Dermis microvascular lymphatic vessel endothelial cell (primary cell): ENCODE measurements at places on chromosomes 7 and 10. TPM values are rescaled to one million over a fixed set of nuclear protein-coding genes. Genes with fewer than 3 reads are reported as not detected.

DNA sequence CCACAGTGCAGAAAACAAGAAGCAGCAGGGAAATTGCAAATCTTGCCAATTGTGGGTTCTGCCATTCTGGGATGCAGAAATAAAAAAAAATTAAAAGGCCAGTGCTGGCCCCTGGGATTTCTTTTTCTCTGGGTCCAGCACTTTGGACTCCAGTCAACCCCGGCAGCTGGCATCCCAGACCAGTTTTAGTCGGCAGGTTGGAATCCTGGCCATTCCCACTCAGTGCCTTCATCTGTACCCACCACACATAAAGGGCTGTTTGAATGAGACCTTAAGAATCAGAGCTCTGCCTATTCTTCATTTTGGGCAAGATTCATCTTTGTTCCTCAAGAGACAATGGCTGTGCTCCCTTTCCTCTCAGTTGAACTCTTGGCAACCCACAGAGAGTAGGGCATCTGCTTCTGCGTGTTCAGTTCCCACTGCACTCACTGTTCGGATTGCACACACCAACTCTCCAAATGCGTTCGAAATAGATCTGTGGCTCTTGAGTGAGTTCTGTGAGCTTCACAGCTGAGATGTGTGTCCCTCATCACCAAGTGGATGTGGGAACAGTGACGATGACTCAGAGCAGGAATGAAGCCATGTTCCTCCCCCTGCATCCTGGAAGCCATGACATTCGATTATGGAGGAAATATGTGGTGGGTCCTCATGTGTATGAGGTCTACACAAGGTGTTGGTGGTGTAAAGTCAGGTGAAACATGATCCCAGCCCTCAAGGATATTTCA lies 63.0 kb upstream of the EGFR start:
- DNase-seq, result no peak

DNA sequence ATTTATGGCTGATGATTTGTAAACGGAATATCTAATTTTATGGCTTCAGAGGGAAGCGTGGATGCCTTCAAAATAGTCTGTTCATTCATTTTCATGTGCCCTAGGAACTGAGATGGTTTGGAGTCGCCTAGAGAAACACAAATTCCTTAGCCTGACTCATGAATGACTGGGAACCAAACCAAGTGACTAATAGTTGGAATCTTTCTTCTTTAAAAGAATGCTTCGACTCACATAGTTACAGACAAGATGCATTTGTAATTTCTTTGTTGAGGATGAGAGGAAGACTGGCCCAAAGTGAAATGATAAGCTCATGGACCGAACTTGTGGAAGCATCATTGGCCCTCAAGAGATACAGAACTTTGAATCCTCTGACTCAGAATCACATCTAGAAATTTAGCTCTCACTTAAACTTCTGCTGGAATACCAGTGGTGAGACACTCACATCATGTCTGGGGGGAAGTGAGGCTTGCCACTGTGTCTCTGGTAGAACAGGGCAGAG lies 1107.2 kb downstream of the NRG3 start:
- no peak for DNase-seq

DNA sequence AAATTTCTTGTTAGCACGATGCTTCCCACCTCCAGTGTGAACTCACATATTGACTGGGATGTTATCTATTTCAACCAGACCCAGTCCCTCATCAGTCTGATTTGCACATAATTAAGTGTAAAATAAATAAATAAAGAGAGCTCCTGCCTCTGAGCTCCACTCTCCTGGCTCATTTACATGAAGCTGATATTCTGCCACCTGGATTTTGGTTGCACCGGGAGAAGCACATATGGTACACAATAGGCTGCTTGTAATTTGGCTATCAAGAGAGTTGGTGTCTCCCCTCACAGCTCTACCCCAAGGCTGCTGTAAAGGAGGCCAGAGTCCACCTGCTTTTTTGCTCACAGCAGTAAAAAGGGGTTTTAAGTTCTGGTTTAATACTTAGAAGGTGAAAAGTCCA lies 610.5 kb downstream of the KCNMA1 start:
- DNase-seq, result no peak

DNA sequence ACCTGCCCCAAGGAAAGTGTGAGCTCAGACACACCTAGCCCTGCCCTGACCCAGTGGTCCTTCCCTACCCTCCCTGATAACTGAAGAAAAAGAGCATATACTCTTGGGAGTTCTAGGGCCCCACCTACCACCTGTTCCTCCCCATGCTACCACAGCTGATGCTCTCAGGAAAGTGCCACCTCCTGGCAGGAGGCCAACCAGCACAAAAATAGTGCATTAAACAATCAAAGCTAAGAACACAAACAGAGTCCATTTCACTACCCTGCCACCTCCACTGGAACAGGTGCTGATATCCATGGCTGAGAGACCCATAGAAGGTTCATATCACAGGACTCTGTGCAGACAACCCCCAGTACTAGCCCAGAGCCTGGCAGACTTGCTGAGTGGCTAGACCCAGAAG lies 288.6 kb upstream of the PHF14 start:
- no peak for DNase-seq

DNA sequence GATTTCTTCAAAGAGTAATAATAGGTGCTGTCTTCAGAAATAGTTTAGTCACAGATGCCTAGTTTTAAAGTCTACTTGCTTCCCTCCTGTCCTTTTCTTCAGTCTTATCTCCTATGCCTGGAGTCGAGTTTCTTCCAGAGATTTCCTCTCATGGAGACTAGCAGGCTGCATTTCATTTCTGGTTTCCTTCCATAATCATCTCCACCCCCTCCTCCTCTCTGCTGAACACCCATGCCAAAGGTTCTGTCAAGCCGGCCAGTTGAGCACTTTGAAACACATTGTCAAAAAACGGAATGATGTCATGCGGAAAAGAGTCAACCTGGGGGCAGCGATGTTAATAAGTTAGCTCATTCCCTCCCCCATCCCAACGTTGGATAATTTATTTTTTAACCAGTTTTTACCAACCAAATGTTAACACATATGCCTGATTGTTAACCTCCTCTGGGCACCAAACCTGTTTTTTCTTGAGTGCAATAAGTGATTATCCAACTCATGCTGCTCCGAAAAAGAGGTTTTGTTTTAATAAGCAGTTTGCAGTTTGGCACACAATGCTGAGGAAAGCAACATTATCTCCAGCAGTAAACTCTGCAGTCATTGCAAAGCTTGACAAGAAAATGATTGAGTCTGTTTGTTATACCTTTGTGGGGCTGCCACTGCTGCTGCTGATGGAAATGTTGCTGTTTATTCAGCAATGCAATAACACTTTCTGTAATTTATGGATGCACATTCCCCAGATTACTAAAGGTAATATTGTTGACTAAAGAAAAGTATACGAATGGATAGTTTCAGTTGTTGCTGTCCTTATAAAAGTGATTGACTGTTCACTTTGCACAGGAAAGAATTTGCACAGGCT lies 161.6 kb downstream of the LRMDA start:
- no peak for DNase-seq

- no peak for DNase-seq
Observed at GRCh38 chr10:1058017-1058416, 1.8 kb downstream of the WDR37 start.

DNA sequence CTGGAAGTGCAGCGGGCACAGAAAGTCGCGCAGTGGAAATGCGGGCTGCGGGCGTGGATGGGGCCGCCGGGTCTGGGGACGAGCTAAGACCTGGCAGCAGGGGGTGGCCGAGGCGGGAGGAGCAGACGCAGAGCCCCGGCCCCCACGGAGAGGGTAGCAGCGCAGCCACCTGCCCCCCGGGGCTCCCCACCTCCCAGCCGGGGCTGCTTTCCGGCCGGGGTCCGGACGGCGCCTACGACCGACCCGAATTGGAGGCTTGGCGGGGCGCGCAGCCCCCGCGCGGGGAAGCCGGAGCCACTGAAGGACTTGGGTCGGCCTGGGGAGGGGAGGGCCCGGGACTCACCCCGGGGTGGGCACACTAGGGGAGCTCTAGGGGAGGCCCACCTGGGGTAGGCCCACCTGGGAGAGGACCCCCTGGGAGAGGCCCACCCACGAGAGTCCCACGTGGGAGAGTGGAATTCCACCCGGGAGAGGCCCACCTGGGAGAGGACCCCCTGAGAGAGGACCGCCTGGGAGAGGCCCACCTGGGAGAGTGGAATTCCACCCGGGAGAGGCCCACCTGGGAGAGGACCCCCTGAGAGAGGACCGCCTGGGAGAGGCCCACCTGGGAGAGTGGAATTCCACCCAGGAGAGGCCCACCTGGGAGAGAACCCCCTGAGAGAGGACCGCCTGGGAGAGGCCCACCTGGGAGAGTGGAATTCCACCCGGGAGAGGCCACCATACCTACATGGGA lies 854 bp upstream of the CFAP46 start:
- DNase-seq, result no peak

GRCh38 chr7:157467496-157468212 lies 130.8 kb downstream of the DNAJB6 start:
- DNase-seq, result no peak

Gene SH3PXD2A
- total RNA-seq, result 2.6 and 3.2 TPM in 2 replicates

Gene UBN2
- total RNA-seq, result 2.8 and 4.0 TPM in 2 replicates

Gene CDH23
- total RNA-seq, result under 0.01 TPM in 2 replicates

Gene HMX2
- not detected in 2 replicates for total RNA-seq

Gene CPN1
- total RNA-seq, result not detected in 2 replicates
